ENCODE measurements at places on chromosomes 1 and 21. TPM values are rescaled to one million over a fixed set of nuclear protein-coding genes. Genes with fewer than 3 reads are reported as not detected.

DNA sequence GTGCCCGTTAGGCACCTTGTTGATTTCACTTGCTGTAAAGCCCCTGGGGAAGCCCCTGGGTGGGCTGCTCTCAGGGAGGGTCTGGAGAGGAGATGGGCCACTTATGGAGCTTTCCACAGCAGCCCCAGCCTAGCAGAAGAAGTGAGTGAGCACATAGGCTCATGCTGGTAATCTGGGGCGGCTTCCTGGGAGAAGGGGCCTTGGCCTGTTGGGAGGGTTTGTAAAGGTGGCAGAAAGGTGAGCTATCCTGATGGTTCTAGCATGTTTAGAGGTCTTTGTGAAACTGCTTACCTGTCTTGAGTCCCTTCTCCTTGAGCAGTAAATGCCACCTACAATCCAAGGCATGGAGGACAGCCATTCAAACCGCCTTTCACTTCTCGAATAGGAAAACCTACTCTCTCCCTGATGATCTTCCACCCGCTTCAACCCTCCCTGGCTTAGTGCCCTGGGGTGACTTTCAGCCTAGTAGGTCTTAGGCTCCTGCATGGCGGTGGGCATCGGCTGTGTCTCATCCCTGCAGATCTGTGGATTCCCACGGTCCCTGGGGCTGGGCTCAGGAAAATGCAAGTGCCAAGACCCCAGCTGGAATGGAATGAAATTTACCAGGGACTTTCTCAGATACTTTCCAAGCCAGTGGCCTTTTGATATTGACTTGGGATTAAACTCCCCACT is 87.6 kb upstream of the SELENON start:
- no peak for DNase-seq

DNA sequence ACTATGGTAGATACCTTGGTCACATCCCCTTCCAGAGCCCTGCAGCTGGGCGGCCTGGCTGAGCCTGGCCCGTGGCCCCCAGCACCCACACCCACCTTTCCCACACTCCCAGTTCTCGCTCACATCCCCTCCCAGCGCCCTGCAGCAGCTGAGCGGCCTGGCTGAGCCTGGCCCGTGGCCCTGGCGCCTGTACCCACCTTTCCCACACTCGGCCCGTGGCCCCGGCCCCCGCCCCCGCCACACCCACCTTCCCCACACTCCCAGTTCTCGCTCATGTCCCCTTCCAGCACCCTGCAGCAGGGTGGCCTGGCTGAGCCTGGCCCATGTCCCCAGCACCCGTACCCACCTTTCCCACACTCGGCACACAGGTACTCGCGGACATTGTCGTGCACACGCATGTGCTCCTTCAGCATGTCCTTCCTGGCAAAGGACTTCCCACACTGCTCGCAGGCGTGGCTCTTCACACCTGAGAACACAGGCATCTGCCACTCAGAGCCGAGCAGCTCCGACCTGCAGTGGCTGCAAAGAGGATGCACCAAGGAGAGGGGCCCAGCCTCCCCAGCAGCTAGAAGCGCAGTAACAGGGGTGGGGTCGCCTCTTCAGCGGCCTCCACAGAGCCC is 52.5 kb upstream of the RIPK4 start:
- no peak for DNase-seq

- DNase-seq, result peak; percentile 31
These were observed 248.3 kb upstream of the CAMK1G start for GRCh38 chr1:209335178-209335577.

- DNase-seq, result peak; percentile 97
These were observed 17.2 kb downstream of the CTNNBIP1 start for GRCh38 chr1:9892563-9893528.

DNA sequence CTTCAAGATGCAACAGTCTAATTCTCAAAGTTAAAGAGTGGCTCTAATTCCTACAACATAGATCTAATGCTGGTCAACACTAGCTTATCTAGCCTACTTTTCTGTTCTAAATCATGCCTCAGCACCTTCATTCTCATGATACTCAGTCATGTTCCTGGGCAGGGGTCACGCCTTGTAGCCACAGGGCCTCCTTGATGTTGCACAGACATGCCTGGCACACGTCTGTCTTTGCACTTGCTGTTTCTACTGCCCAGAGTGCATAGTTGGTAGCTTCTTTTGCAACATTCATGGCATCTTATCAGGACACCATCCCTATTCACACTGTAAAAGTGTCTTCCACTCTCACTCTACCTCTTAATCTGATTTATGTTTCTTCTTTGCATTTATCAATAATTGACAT is 76.6 kb downstream of the TBX15 start:
- DNase-seq, result no peak

The APP gene
- 401 TPM for total RNA-seq

Data from M059J (cell line).